ENCODE measurements at places on chromosomes 5 and 9.

DNA sequence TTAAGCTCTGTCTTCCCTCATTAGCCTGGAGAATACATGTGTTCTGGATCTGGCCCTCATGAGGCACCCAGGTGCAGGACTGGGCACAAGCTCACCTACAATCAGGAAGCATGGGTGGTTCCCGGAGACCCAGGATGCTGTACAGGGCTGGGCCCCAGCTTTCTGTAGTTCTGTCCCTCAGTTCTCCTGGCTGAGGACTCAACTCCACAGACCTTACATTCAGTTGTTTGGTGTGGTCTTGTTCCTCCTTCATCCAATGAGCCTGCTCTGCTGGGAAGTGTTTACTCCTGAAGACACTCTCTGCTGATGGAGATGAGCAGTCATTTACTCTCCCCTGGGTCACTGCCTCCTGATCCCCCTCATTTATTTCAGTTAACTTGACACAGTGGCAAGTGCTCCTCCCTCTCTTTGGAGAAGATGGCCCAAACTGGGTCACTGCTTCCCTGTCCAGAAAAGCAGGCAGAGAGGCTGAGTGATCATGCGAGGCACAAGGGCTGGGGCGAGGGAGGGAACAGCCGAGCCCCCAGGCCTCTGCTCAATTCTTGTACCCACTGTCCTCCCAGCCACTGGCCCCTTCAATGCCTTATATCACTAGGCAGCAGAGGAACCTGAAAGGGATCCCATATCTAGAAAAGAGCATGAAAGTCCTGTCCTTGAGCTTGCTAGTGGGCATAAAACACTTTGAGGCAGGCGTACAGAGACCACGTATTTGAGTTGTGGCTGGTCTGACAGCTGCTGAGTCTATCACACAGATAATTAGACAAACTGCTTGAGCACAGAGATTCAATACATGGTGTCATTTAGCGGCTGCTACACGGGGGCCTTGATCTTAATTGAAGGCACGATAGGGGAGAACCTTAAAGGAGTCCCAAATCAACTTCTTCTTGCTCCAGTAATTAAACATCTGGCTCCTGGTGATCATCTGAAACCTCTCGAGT is 221.7 kb downstream of the FSTL4 start:
- H3K4me1 ChIP-seq: no peaks in the 10 kb centered on the region
- no peak overlapping the region for H3K27ac ChIP-seq
- H3K4me3 ChIP-seq: no peak overlapping the region
- no peaks in the 10 kb centered on the region for H3K27me3 ChIP-seq
- no peaks in the 10 kb centered on the region for H3K36me3 ChIP-seq
- DNase-seq: no peak

DNA sequence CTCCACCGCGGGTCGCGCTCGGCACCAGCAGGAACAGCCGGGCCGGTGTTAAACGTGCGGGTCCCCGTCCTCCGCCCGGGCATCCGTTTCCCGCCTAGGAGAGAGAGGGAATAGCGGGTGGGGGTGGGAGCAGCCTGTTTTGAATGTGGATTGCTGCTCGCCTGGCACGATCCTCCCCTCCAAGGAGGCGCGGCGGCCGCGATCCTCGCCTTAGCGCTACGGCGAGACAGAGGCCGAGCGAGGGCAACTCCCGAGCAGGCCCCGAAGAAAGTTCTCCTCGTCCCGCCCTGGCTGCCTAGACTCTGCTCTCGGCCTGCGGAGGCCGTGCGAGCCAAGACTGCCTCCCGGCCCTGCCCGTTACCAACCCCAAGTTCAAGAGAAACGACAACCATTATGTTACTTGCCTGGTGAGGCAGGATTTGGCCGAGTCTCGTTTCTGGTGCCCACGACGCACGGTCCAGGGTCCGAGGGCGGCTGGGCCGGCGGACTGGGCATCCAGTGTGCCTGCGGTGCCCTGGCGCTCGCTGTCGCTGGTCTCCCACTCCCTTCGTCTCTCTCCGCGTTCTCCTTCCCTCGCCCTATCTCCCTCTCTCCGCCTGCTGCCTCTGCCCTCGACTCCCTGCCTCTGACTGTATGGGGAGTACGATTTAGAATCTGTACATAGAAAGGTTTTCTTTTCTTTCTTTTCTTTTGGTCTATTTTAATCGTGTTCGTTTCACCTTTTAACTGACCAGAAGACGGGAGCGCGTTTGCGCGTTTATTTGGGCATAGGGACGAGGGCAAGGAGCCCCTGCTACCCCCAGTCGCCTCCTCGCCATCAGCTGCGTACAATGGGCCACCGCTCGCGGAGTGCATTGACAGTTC is 724 bp downstream of the NR2F1-AS1 start:
- peak overlapping the region; percentile 55 for H3K4me3 ChIP-seq
- H3K4me1 ChIP-seq: peaks cover 14% of the 10 kb centered on the region
- H3K27ac ChIP-seq: no peak overlapping the region

- DNase-seq: no peak
- H3K4me1 ChIP-seq: no peaks in the 10 kb centered on the region
- H3K36me3 ChIP-seq: no peaks in the 10 kb centered on the region
Observed at GRCh38 chr5:35036536-35036935, 11.2 kb downstream of the AGXT2 start.

- peaks cover 17% of the 10 kb centered on the region for H3K4me1 ChIP-seq
- H3K27me3 ChIP-seq: no peaks in the 10 kb centered on the region
- no peak overlapping the region for H3K4me3 ChIP-seq
Observed at GRCh38 chr9:37902131-37902530, 1.8 kb downstream of the SLC25A51 start.

- H3K4me1 ChIP-seq: no peaks in the 10 kb centered on the region
- no peaks in the 10 kb centered on the region for H3K27me3 ChIP-seq
- H3K36me3 ChIP-seq: no peaks in the 10 kb centered on the region
- H3K4me3 ChIP-seq: no peak overlapping the region
- no peak for DNase-seq
Observed at GRCh38 chr5:36723912-36724311, 117.5 kb downstream of the SLC1A3 start.

- peak overlapping the region; percentile 18 for H3K4me3 ChIP-seq
- no peaks in the 10 kb centered on the region for H3K36me3 ChIP-seq
- H3K4me1 ChIP-seq: peaks cover 68% of the 10 kb centered on the region
Observed at GRCh38 chr9:4147476-4148230, 152.2 kb downstream of the GLIS3 start.

DNA sequence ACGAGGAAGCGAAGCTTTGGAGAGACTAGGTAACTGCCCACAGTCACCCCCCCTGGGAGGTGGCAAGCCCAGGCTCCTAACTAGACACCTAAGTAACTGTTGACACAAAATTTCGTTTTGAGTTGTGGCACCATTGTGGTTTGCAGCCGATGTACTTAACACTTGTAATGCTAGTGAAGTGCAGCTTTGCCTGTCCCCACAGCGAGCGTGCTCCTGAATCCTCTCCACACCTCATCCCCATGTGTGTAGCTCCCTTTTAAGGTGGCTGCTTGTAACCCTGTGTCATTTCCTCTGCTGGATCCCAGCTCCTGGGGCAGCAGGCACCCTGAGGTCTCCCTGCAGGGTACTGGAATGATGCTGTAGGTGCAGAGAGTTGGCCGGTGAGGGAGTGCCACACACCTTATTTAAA is 114.9 kb downstream of the TRIO start:
- H3K27me3 ChIP-seq: no peaks in the 10 kb centered on the region
- no peak overlapping the region for H3K27ac ChIP-seq
- H3K4me3 ChIP-seq: no peak overlapping the region
- no peak for DNase-seq

- H3K27me3 ChIP-seq: no peaks in the 10 kb centered on the region
- DNase-seq: peak; percentile 64
- H3K4me1 ChIP-seq: no peaks in the 10 kb centered on the region
- H3K27ac ChIP-seq: peak overlapping the region; percentile 85
- H3K4me3 ChIP-seq: peak overlapping the region; percentile 48
- no peaks in the 10 kb centered on the region for H3K36me3 ChIP-seq
Observed at GRCh38 chr9:95425910-95426551, 90.7 kb downstream of the PTCH1 start.

DNA sequence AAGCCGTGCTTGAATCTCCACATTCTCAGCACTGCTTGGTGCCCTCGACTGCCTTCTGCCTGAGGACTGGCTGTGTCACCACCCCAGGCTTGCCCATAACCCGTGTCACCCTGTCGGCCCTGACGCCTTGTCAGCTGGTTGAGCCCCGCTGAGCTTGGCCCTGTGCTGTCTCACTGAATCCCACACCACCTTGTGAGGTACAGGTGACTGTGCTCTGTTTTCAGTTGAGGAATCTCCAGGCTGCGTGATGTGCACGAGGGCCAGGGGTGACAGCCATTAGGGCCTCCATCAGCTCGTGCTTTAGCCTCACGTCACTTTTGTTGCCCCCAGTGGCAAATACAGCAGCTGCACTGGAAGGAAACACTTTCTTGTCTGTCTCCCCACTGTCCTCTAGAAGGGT is 90.7 kb downstream of the CACNA1B start:
- H3K27me3 ChIP-seq: 0 out of 2 replicates have a peak, but pooled peaks cover 1% of the 10 kb centered on the region
- no peaks in the 10 kb centered on the region for H3K4me1 ChIP-seq
- no peaks in the 10 kb centered on the region for H3K36me3 ChIP-seq
- no peak for DNase-seq
- no peak overlapping the region for H3K4me3 ChIP-seq

DNA sequence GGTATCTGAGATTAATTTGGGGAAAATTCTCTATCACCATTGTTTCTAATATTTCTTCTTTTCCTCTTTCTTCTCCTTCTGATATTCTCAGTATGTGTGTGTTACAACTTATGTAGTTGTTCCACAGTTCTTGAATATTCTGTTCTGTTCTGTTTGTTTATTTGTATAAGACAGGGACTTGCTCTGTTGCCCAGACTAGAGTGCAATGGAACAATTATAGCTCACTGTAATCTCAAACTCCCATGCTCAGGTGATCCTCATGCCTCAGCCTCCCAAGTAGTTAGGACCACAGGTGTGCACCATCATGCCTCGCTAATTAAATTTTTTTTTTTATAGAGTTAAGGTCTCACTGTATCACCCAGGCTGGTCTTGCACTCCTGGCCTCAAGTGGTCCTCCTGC is 145.8 kb upstream of the TUT7 start:
- no peak overlapping the region for H3K27ac ChIP-seq
- H3K4me3 ChIP-seq: no peak overlapping the region
- H3K27me3 ChIP-seq: no peaks in the 10 kb centered on the region

DNA sequence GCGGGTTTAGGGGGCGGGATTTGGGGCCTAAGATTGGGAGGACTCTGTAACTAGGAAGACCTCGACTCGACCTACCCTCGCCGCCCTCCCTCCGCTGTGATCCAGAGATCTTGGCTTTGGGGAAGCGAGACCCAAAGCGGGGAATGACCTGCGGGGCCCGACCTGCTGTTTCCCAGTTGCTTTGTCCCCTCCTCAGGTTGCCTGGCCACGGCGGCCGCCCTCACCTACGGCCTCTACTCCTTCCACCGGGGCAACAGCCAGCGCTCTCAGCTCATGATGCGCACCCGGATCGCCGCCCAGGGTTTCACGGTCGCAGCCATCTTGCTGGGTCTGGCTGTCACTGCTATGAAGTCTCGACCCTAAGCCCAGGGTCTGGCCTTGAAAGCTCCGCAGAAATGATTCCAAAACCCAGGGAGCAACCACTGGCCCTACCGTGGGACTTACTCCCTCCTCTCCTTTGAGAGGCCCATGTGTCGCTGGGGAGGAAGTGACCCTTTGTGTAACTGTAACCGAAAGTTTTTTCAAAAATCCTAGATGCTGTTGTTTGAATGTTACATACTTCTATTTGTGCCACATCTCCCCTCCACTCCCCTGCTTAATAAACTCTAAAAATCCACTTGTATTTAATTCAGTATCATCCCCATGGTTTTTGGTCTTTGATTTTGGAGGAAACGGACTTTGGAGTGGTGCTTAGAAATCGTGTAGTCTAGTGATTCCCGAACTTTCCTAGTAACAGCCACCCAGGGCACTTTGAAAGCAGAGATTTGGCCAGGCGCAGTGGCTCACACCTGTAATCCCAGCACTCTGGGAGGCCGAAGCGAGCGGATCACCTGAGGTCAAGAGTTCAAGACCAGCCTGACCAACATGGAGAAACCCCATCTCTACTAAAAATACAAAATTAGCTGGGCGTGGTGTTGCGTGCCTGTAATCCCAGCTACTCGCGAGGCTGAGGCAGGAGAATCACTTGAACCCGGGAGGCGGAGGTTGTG is 878 bp downstream of the HIGD2A start:
- no peaks in the 10 kb centered on the region for H3K27me3 ChIP-seq
- H3K4me3 ChIP-seq: peak overlapping the region; percentile 88
- H3K27ac ChIP-seq: peak overlapping the region; percentile 98
- no peaks in the 10 kb centered on the region for H3K36me3 ChIP-seq
- no peak for DNase-seq

DNA sequence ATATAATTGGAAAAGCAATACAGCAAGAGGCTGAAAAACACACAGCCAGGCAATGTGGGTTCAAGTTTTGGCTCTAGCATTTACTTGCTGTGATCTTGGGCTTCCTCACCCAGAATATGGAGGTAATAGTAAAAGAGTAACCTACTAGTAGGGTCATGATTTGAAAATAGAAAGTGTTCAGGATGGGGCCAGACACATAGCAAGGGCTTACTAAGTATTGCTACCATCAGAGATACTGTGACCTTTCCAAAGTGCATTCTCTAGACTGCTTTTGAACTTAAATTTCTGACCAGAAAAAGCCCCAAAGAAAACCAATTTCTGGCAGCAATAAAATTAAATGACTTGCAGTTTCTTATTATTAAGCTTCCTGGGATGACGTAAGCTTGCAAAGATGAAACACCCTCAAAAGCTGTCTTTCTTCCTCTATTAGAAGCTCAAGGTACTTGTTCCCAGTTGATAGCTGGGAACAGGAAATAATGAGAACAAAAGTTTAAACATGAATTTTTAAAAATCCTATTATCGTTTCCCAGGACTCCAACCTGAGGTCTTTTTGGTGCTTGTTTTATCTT is 20.3 kb downstream of the SLC45A2 start:
- H3K4me1 ChIP-seq: no peaks in the 10 kb centered on the region
- H3K27ac ChIP-seq: no peak overlapping the region
- DNase-seq: no peak
- no peaks in the 10 kb centered on the region for H3K36me3 ChIP-seq
- no peak overlapping the region for H3K4me3 ChIP-seq

DNA sequence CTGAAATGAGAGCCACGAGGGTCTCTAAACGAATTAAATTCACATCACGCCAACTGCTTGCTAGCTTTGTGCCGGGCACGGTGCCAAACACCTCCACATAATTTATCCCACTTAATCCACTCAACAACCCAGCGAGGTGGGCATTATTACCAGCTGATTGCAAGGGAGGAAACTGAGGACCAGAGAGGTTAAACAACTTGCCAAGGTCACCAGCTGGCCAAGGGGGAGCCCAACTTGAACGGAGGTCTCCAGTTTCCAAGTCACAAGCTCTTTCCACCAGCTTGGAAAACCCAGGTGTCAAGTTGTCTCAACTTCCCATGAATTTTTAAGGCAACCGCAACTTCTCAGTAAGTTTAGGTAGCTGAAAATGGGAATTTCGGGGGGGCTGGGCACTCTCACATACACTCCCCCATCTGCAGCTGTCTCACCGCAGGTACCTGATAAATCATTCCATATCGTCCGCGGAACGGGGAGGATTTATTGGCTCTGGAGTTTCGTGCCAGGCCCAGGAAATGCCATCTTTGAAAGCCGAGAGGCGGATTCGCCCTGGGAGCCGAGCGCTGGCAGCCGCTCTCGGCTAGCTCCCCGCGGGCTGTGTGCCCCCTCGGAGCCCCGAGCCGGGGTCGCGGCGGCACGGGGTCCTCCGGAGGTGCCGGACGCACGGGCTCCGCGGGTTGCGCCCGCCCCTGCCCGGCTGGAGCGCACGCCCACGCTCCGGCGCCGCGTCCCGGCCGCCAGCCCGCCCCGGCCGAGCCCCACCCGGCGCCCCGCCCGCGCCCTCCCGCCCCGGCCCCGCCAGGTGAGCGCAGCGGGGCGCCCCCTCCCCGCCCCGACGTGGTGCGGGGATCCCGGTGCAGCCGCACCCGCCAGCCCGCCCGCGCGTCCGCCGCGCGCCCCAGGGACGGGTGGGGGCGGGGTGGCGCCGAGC is 617 bp downstream of the PTPN3 start:
- no peak for DNase-seq
- H3K4me3 ChIP-seq: peak overlapping the region; percentile 73
- no peak overlapping the region for H3K27ac ChIP-seq
